Neuronal stem cell (in vitro differentiated cells): ENCODE measurements at places on chromosomes 1 and 21.

GRCh38 chr1:117008656-117009055, 7.1 kb downstream of the CD101 start:
- H3K27me3 ChIP-seq, result no peaks in the 10 kb centered on the region
- no peak overlapping the region for H3K4me3 ChIP-seq
- DNase-seq, result no peak
- H3K27ac ChIP-seq, result no peak overlapping the region
- peaks cover 6% of the 10 kb centered on the region for H3K4me1 ChIP-seq

DNA sequence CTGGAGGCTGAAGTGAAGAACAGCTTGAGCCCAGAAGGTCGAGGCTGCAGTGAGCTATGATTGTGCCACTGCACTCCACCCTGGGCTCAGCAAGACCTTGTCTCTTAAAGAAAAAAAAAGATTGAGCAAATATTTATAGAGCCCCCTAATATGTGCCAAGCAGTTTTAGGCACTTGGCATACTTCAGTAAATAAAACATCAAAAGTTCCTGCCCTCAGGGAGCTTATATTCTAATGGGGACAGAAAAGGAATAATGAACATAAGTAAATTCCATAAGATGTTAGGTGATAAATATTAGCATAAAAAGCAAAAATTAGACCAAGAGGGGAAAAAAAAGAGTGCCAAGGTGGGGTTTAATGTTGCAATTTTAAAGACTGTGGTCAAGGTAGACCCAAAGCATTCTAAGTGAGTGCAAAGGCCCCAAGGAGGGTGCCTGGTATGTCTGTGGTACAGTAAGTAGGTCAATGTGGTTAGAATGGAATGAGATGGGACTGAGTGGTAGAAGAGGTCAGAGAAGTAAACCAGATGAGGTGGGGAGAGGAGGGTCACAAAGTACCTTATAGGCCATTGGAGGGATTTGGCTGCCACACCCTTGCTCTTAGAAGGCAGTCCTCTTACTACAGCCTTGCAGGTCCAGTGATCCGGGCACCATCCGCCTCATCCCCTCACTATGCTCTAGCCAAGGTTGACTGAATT, 2.2 kb upstream of the TOE1 start:
- no peak overlapping the region for H3K27ac ChIP-seq
- no peak for DNase-seq
- H3K4me3 ChIP-seq, result no peak overlapping the region
- peaks cover 25% of the 10 kb centered on the region for H3K36me3 ChIP-seq

DNA sequence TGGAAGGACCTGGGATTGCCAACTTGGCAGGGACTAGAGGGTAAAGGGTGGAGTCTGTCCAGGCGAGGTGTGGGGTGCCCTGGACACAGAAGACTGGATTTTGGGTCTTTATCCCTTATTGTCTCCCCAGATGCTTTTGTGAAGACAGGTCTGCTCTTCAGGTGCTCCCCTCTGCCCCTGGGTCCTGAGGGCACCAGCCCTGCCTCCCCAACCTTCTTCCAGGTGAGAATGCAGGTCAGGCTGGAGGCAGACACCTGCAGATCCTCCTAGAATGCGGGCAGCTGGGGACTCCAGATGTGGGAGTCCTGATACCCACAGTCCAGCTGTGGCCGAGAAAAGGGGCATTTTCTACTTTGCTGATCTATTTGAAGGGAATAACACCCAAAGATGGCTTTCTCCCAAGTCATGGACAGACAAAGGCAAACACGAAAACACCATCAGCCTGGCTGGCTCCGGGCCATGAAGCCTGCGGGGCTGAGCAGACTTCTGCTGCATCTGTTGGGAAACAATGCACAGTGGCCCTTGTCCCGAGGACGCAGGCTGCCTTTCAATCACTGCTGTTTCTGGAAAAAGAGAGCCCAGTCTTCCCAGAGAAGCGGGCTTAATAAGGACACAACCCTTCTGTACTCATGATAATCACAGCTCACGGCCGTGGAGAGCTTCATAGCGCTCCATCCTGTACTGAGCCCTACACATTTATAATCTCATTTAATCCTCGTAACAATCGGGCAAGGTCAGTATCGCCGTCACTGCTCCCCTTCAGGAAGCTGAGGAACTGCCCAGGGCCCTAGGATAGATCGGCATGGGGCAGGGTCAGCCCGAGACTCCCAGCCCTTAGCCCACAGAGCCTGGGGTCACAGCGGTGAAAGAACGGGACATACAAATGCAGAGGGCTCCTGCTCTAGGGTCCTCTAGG, 62.0 kb upstream of the ABCG1 start:
- DNase-seq, result no peak
- no peaks in the 10 kb centered on the region for H3K4me1 ChIP-seq
- H3K36me3 ChIP-seq, result no peaks in the 10 kb centered on the region
- no peaks in the 10 kb centered on the region for H3K27me3 ChIP-seq
- H3K27ac ChIP-seq, result no peak overlapping the region

DNA sequence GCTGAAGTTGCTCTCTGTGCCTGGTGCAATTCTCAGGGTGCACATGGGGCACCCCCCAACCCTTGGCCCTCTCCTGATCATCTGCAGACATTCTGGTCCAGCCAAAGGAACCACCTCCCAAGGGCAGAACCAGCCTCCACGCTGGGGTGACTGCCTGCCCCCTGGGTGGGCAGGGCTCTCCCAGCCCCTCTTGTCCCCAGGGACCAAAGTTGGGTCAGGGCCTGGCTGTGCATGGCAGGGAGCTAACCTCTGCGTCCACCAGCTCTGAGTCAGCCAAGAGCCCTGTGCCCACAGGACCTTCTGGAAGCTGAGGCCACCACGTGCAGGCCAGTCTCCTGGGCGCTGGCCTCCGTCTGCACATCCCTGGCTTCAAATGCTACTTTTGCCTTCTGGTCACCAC, 101.9 kb downstream of the SIK1 start:
- no peaks in the 10 kb centered on the region for H3K36me3 ChIP-seq
- H3K4me3 ChIP-seq, result no peak overlapping the region
- DNase-seq, result no peak

- no peak overlapping the region for H3K4me3 ChIP-seq
- no peak for DNase-seq
- H3K4me1 ChIP-seq, result peaks cover 2% of the 10 kb centered on the region
- H3K27me3 ChIP-seq, result peaks cover 14% of the 10 kb centered on the region
These were observed 38.4 kb downstream of the HLX start for GRCh38 chr1:220917535-220918209.

- no peaks in the 10 kb centered on the region for H3K4me1 ChIP-seq
- no peak for DNase-seq
- H3K4me3 ChIP-seq, result no peak overlapping the region
- H3K36me3 ChIP-seq, result no peaks in the 10 kb centered on the region
- peaks cover 17% of the 10 kb centered on the region for H3K27me3 ChIP-seq
These were observed 15.1 kb upstream of the EPB41 start for GRCh38 chr1:28899267-28899666.

- no peak for DNase-seq
- H3K27me3 ChIP-seq, result no peaks in the 10 kb centered on the region
- H3K4me1 ChIP-seq, result peaks cover 25% of the 10 kb centered on the region
These were observed 62.0 kb downstream of the SIK1 start for GRCh38 chr21:43364851-43365424.

GRCh38 chr1:36436821-36437220, 13.4 kb downstream of the OSCP1 start:
- no peak for DNase-seq
- H3K27me3 ChIP-seq, result no peaks in the 10 kb centered on the region
- H3K27ac ChIP-seq, result no peak overlapping the region
- peaks cover 6% of the 10 kb centered on the region for H3K36me3 ChIP-seq
- H3K4me3 ChIP-seq, result no peak overlapping the region
- no peaks in the 10 kb centered on the region for H3K4me1 ChIP-seq

- no peaks in the 10 kb centered on the region for H3K27me3 ChIP-seq
- no peak overlapping the region for H3K27ac ChIP-seq
- no peaks in the 10 kb centered on the region for H3K36me3 ChIP-seq
- H3K4me1 ChIP-seq, result no peaks in the 10 kb centered on the region
- DNase-seq, result no peak
These were observed 555.8 kb downstream of the DPYD start for GRCh38 chr1:97365026-97365425.

DNA sequence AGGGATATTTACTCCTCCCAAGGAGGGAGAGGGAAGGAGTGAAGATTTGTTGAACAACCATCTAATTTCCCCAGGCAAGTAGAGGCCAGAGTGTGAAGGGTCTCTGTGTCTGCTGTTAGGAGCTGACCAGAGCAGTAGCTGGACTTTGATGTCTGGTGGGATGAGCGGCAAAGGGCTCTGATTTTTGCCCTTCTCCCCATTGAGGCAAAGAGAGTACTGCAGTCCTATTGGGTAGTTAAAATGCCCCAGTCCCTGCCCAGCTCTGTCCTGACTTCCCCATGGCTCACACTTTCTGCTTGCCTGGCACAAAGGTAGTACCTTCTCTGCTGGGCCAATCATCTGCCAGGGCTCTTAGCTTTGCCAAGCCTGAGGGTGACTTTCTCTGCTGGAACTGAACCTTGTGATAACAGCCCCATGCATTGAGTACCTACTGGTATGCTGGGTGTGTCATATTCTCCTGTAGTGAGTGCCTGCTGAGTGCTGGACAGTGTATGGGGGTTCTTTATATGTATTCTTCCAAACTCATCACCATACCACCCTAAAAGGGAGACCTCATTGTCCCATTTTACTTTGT, 64.0 kb upstream of the SELENON start:
- H3K27me3 ChIP-seq, result no peaks in the 10 kb centered on the region
- no peak for DNase-seq
- no peaks in the 10 kb centered on the region for H3K36me3 ChIP-seq
- H3K27ac ChIP-seq, result no peak overlapping the region

- H3K4me3 ChIP-seq, result no peak overlapping the region
- no peaks in the 10 kb centered on the region for H3K27me3 ChIP-seq
- DNase-seq, result no peak
- no peaks in the 10 kb centered on the region for H3K36me3 ChIP-seq
These were observed 40.6 kb downstream of the TCP10L start for GRCh38 chr21:32544697-32545096.

- no peak overlapping the region for H3K4me3 ChIP-seq
- H3K27me3 ChIP-seq, result no peaks in the 10 kb centered on the region
- no peak for DNase-seq
- peaks cover 17% of the 10 kb centered on the region for H3K36me3 ChIP-seq
These were observed 17.9 kb downstream of the SDC3 start for GRCh38 chr1:30890502-30891226.

DNA sequence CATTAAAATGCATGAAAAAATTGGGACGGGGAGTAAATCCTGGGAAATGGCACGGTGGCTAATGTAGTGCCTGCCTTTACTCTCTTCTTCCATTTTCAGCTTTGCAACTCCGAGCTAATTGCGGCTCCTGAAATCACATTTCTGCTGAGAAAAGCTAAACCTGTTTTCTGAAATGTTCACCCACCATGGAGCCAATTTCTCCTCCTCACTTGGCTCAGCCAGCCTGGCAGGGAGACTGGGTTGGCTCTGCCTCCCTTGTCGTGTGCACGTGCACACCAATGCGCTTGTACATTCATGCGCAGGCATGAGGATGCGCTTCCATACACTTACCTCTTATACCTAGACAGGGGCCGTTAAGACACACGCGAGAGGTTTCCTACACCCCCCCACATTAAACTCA, 165.4 kb downstream of the PLXNA2 start:
- H3K4me3 ChIP-seq, result no peak overlapping the region
- H3K27me3 ChIP-seq, result no peaks in the 10 kb centered on the region
- H3K36me3 ChIP-seq, result no peaks in the 10 kb centered on the region

DNA sequence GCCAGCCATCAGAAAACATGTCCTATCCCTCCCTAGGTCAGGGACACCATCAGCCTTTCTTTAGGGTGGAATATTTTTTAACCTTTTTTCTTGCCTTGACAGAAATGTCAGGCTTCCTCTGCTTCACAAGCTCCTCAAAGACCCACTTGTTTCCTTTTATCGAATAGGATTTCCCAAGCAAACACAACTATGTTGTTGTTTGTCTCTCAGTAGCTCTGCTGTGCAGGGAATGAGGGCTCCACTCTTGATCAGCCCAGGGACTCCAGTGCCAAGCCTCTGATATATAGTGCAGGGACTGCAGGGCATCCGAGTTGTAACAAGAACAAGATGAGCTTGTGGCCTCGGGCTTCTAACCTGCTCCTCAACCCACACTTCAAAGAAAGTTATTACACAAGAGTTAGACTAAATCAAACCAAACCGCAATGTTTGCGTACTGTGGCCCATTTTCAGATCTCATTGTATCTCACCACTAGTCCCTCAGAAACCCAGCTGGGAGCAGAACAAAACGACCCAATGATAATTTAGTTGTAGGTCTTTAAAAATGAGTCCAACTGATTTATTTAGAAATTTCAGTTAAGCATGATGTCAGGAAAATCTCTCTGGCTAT, 108.1 kb downstream of the ATG4C start:
- H3K27ac ChIP-seq, result no peak overlapping the region
- no peak for DNase-seq
- no peaks in the 10 kb centered on the region for H3K36me3 ChIP-seq
- no peaks in the 10 kb centered on the region for H3K27me3 ChIP-seq
- no peak overlapping the region for H3K4me3 ChIP-seq

- no peak overlapping the region for H3K4me3 ChIP-seq
- no peak overlapping the region for H3K27ac ChIP-seq
- no peaks in the 10 kb centered on the region for H3K36me3 ChIP-seq
- H3K27me3 ChIP-seq, result no peaks in the 10 kb centered on the region
These were observed 63.3 kb upstream of the ARTN start for GRCh38 chr1:43870306-43870705.

DNA sequence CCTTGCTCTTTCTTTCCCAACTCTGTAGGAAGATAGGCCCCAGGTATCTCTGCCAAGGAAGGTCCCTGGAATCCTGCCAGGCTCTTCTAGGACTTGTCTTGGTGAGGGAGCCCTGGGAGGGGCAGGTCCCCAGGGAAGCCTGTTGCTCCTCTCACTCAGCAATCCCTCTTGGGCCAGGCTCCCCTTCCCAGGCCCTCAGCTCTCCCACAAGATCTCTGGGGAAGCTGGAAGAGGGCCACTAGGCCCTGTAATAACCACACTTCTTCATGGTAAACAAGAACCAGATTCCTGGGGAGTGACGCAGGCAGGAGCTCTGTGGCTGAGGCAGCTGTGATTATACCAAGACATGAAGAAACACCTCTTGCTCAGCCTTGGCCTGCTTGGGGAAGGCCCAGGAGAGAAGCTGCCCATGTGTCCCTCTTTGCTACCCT, 9.9 kb upstream of the MAPKAPK2 start:
- no peaks in the 10 kb centered on the region for H3K36me3 ChIP-seq
- H3K27ac ChIP-seq, result no peak overlapping the region
- H3K4me3 ChIP-seq, result no peak overlapping the region
- DNase-seq, result no peak
- H3K27me3 ChIP-seq, result peaks cover 60% of the 10 kb centered on the region
